H1 (cell line): ENCODE measurements at places on chromosomes 3 and 15.

GRCh38 chr3:140705954-140706353, 28.1 kb downstream of the TRIM42 start:
- DNase-seq = no peak
- H3K36me3 ChIP-seq = no peaks in the 10 kb centered on the region
- H3K27ac ChIP-seq = no peak overlapping the region
- no peaks in the 10 kb centered on the region for H3K27me3 ChIP-seq
- H3K4me3 ChIP-seq = no peak overlapping the region

DNA sequence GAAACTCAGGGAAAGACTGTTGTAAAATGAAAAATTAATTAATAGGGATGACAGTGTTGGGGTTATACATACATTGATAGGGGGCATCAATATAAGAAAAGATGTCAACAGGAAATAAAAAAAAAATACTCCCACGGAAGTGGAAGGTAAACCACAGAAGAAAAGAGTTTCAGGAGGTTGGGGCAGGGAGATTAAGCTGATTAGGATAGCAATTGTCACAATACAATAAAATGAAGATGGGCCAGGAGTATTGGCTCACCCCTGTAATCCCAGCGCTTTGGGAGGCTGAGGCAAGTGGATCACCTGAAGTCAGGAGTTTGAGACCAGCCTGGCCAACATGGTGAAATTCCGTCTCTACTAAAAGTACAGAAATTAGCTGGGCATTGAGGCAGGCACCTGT, 536.1 kb downstream of the AGBL1 start:
- H3K36me3 ChIP-seq = no peaks in the 10 kb centered on the region
- no peaks in the 10 kb centered on the region for H3K4me1 ChIP-seq
- H3K4me3 ChIP-seq = no peak overlapping the region

DNA sequence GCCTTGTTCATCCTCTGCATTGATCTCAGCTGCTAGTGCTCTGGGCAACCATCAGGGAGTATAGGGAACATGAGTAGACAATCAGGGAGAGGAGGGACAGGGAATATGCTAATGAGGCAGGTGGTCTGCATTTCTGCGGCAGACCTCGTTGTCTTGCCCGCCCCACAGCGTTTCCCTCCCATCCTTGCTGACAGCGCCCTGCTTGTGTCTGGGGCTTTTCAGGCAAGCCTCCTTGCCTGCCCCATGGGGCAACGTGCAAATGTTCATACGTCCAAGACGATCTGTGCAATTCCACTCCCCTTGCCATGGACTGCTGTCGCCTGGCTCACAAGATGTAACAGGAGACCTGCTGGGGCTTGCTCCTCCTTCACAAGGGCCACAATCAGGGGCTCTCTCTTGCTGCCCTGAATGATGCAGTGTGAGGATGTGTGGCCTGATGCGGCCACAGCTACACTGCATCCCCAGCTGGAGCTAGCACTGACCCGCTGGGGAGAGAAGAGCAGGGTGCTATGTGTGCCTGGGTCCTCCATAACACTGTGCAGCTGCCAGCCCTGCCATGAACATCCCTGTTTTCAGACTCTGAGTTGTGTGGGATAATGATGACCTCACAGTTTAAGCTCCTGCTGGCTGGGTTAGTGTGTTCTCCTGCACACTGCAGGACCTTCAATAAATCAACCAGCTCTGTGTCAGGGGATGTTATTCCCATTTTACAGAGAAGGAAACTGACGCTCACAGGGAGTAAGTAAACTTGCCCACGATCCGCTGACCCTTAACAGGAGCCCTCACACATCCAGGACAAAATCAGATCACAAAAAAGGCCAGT, 211.3 kb downstream of the KLF13 start:
- H3K27me3 ChIP-seq = no peaks in the 10 kb centered on the region
- DNase-seq = peak; percentile 45
- H3K36me3 ChIP-seq = no peaks in the 10 kb centered on the region

GRCh38 chr3:139123377-139124095, 78.8 kb upstream of the PRR23C start:
- peak; percentile 35 for DNase-seq
- H3K36me3 ChIP-seq = no peaks in the 10 kb centered on the region
- no peaks in the 10 kb centered on the region for H3K4me1 ChIP-seq
- no peak overlapping the region for H3K27ac ChIP-seq

GRCh38 chr3:42725454-42725853, 22.9 kb upstream of the HHATL start:
- DNase-seq = peak; percentile 6
- no peak overlapping the region for H3K27ac ChIP-seq
- no peaks in the 10 kb centered on the region for H3K36me3 ChIP-seq
- H3K27me3 ChIP-seq = no peaks in the 10 kb centered on the region

DNA sequence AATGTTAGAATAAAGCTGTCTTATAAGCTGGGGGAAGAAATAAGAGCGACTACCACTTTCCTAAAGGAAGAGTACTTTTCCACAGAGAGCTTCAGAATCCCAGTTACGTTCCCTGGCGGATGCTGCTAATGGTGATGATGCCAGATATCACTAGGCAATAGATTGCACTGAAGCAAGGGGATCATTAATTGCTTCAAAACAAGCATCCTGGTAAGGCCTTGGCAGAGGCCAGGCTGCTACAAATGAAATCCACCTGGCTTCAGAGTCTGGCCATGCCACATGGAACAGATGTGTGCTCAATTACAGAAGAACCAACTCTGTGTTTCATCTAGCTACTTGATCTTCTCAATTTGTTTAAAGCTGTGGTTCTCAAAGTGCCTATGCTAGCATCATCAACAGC, 129.2 kb upstream of the IL12A start:
- H3K4me1 ChIP-seq = peaks cover 6% of the 10 kb centered on the region; the same call in 1 of the 2 replicates
- H3K36me3 ChIP-seq = no peaks in the 10 kb centered on the region
- no peaks in the 10 kb centered on the region for H3K27me3 ChIP-seq
- H3K4me3 ChIP-seq = no peak overlapping the region
- no peak for DNase-seq

DNA sequence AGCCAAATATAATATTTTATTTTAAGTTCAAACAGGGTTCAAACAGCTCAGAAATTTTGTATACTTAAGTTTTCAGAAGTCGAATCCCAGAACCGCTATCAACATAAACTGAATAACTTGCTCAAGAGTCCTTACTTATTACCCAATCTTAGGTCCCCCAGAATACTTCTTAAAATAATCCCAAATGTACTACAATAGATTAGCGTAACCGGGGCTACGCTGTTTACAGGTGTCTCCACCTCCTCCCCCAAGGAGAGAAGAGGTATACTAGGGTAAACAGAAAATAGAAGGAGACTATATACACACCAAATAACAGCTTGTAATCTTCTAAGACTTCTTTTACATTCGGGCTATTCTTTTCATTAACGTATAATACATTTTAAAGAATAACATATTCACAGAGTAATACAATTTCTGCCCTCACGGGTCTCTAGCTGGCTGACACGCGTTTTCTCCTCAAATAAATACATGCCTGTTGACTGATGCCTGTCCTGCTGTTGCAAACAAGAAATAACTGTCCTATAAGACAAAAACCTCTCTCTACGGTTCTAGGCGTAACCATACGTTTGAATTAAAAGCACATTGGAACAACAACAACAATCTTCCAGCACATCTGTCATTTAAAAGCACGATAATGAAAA, 1.3 kb downstream of the DENND4A start:
- H3K36me3 ChIP-seq = no peaks in the 10 kb centered on the region
- DNase-seq = no peak
- no peak overlapping the region for H3K27ac ChIP-seq
- no peaks in the 10 kb centered on the region for H3K4me1 ChIP-seq

- DNase-seq = no peak
- no peak overlapping the region for H3K27ac ChIP-seq
- no peak overlapping the region for H3K4me3 ChIP-seq
- H3K4me1 ChIP-seq = no peaks in the 10 kb centered on the region
These were observed 25.3 kb downstream of the MEF2A start for GRCh38 chr15:99590913-99591646.

DNA sequence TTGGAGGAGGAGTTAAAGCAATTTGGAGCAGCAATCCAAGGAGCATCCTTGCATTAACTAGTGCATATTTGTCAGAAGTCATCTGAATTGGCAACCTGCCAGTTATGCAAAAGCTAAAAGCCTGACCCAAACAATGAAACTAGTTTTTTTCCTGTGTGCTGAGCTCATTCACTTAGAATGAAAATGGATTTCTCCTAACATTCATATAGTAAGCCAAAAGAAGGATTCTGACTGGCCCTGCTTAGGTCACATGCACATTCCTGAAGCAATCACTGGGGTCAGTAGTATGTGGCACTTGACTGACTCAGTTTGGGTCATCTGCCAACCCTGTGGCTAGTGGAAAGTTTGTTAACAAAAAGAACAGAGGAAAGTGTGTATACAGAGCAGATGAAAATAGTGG, 30.5 kb downstream of the OXSM start:
- DNase-seq = peak; percentile 33
- H3K4me3 ChIP-seq = no peak overlapping the region
- peaks cover 9% of the 10 kb centered on the region for H3K4me1 ChIP-seq

GRCh38 chr3:16373341-16373946, 108.4 kb downstream of the OXNAD1 start:
- no peaks in the 10 kb centered on the region for H3K36me3 ChIP-seq
- H3K27ac ChIP-seq = no peak overlapping the region

DNA sequence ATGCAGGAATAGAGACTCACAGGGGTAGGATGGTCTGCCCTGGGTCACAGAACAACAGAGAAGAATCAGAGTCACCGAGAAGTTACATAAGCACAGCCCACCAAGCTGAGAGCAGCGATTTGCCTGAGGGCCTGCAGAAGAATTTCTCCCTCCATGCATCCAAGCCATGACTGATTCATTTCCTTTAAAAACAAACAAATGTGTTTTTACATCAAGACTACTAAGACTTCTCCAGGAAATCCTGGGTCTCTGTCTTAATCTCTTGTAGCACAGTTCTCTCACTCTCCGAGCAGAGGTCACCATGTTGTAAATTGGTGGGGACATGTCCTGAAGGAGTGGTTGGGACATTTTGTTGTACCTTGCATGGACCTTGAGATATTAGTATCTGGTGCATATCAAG, 159.8 kb downstream of the THSD4 start:
- no peak overlapping the region for H3K4me3 ChIP-seq
- H3K36me3 ChIP-seq = no peaks in the 10 kb centered on the region
- DNase-seq = no peak
- no peaks in the 10 kb centered on the region for H3K27me3 ChIP-seq

- no peaks in the 10 kb centered on the region for H3K4me1 ChIP-seq
- no peak for DNase-seq
- no peak overlapping the region for H3K27ac ChIP-seq
These were observed 260.5 kb upstream of the ZPLD1 start for GRCh38 chr3:102174312-102174712.

- H3K27me3 ChIP-seq = no peaks in the 10 kb centered on the region
- no peak overlapping the region for H3K4me3 ChIP-seq
- no peaks in the 10 kb centered on the region for H3K36me3 ChIP-seq
- no peak overlapping the region for H3K27ac ChIP-seq
These were observed 18.1 kb upstream of the IL1RAP start for GRCh38 chr3:190495796-190496195.

GRCh38 chr15:25416693-25417092, 22.1 kb downstream of the UBE3A start:
- H3K27ac ChIP-seq = no peak overlapping the region
- H3K27me3 ChIP-seq = no peaks in the 10 kb centered on the region
- H3K4me3 ChIP-seq = no peak overlapping the region
- no peaks in the 10 kb centered on the region for H3K36me3 ChIP-seq

GRCh38 chr3:39601241-39601640, 133.8 kb downstream of the MOBP start:
- no peaks in the 10 kb centered on the region for H3K36me3 ChIP-seq
- H3K4me1 ChIP-seq = no peaks in the 10 kb centered on the region; the same call in 1 of the 2 replicates
- no peak overlapping the region for H3K4me3 ChIP-seq
- H3K27ac ChIP-seq = no peak overlapping the region

- peak overlapping the region; percentile 26; the same call in 1 of the 2 replicates for H3K4me3 ChIP-seq
- DNase-seq = peak; percentile 27
- no peaks in the 10 kb centered on the region for H3K27me3 ChIP-seq
- no peak overlapping the region for H3K27ac ChIP-seq
- H3K36me3 ChIP-seq = no peaks in the 10 kb centered on the region
- H3K4me1 ChIP-seq = no peaks in the 10 kb centered on the region
These were observed 213.2 kb upstream of the PFN2 start for GRCh38 chr3:150183678-150184425.

GRCh38 chr15:53414167-53414566, 345.3 kb downstream of the WDR72 start:
- H3K36me3 ChIP-seq = no peaks in the 10 kb centered on the region
- H3K4me3 ChIP-seq = no peak overlapping the region
- DNase-seq = no peak
- no peak overlapping the region for H3K27ac ChIP-seq

DNA sequence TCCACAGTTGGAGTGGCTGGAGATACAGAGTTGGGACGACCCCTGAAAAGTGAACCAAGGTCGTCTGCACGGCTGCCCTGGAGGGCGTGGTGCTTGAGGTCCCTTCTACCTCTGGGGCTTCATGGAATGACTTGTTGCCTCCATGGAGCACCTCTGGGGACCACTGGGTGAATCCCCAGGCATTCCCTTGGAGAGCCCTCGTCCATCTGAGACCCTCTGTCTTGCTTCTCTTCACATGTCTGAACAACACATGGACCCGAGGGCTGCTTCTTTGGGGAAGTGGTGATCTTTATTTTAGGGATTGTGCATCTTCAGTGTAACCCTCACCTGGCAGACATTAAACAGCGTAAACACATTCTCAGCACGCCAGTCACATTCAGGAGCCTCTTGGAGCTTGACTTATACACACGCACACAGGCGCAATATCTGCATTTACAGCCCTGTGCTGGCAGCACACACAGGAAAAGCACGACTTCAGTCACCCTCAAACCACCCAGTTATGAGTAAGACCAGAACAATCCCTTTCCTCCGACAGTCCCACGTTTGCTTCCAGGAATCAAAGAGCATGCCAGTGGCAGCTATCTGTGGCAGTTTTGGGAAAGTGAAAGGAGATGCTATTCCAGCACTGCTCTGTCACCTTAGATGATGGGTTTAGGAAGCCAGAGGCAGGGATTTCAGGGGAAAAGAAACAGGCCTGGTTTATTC, 12.6 kb downstream of the FAM107A start:
- H3K4me1 ChIP-seq = peaks cover 9% of the 10 kb centered on the region
- no peaks in the 10 kb centered on the region for H3K36me3 ChIP-seq
- no peak overlapping the region for H3K27ac ChIP-seq
- no peak overlapping the region for H3K4me3 ChIP-seq
- H3K27me3 ChIP-seq = no peaks in the 10 kb centered on the region; the same call in 1 of the 2 replicates

DNA sequence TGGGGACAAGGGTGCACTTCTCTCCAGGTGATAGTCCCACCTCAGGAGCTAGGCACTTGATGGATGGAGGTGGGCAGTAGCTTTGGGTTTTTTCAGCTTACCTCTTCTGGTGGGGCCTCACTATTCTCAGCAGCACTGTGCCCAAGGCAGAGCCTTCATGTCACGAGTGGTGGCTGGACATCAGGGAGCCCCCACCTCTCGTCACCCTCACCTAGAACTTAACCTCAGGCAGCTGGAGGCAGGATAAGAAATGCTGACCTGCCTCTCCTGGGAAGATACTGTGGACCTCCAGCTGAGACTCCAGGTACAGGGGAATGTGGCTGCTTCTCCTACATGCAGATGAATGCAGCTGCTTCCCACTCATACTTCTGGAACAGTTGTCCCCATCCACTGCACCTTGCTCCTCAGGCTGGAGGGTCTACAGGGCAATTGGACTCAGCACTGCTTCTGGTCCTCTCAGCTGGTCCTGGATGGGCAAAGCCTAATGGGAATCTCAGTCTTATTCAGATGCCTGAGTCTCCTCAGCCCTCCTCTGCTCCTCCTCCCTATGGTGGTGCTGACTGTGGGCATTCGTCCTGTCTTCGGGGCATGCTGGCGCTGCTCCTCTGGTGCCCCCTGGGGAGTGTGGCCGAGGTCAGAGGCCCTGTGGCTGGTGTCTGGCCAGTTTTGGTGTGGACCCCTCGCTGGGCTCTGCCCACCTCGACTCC, 129.9 kb downstream of the KLF13 start:
- H3K27ac ChIP-seq = no peak overlapping the region
- H3K36me3 ChIP-seq = no peaks in the 10 kb centered on the region
- H3K4me3 ChIP-seq = no peak overlapping the region
- peaks cover 6% of the 10 kb centered on the region for H3K4me1 ChIP-seq
- no peak for DNase-seq
